NCI-H526 (cell line): ENCODE measurements at places on chromosomes 3 and 15.

- DNase-seq: no peak
Observed at GRCh38 chr3:59456852-59457485, 407.1 kb upstream of the CFAP20DC start.

GRCh38 chr3:23076437-23076836 is 126.7 kb upstream of the UBE2E2 start:
- no peak for DNase-seq

- no peak for DNase-seq
Observed at GRCh38 chr15:75721480-75721922, 8.9 kb upstream of the CSPG4 start.

- DNase-seq: no peak
Observed at GRCh38 chr3:175307642-175308041, 448.5 kb downstream of the NAALADL2 start.

GRCh38 chr3:142858043-142858442 is 30.8 kb downstream of the PCOLCE2 start:
- DNase-seq: peak; percentile 45

GRCh38 chr15:93610944-93611343 is 521.9 kb upstream of the RGMA start:
- DNase-seq: no peak

DNA sequence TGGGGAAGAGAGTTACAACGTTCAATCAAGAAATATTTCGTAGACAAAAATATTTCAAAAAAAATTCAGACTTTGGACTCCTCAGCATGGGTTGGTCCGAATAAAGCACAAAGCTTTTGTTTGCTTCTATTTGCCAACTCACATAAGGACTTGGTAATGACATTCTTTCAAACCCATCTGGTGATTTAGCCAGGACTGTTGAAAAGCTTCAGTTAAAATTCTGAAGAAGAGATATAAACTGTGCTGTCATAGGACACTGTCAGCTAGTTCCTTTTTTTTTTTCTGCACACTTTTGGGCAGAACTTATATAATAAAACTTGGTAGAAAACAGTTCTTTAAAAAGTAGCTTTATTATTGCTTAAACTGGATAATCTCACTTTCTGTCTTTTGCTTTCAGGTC is 660.8 kb upstream of the SGO1 start:
- DNase-seq: no peak

- no peak for DNase-seq
Observed at GRCh38 chr3:111884411-111885018, 25.4 kb downstream of the PHLDB2 start.

- DNase-seq: no peak
Observed at GRCh38 chr3:105829229-105829628, 39.6 kb downstream of the CBLB start.

DNA sequence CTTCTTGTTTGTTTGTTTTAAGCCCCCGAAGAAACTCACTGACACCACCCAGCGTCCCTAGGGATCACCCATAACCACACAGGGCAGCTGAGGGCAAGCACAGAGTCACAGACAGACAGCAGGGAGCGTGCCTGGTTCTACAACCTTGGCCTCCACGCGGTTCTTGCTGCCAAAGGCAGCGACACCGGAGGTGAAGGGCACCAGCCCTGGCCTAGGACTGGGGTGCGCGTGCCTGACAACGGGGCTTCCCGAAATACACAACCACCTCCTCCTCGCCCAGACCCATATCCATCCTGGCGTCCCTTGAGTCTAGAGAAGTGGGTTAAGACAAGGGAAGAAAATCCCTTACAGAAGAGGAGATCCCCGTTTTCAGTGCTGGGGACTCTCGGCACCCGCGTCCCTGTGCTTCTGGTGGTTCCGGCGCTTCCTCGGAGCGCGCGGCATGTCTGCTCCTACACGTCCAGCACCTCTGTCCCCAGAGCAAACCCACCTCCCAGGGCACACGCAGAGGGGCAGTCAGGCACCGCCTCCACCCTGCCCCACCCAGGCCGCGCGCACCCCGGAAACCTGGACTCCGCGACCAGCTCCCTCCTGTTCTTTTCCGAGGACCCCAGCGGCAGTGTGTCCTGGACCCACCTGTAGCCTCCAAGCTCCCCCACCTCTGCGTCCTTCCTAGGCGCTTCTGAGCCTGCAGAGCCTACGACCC is 911 bp downstream of the RFTN1 start:
- no peak for DNase-seq

DNA sequence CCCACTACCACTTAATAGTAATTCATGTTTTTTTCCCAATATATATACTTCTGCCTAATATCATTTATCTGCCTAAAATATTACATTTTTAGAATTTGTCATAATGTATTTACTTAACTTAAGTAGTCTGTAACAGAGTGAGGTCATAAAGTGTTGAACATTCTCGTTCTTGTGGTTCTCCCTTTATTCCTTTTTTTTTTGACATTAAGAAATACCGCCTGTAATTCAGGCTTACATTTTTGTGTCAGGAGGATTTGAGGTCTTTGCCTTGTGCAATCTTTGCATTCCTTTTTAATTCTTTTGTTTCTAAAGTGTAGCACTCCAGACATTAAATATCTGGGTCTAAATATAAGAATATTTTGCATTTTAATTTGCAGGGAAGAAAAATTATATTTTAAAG is 315.4 kb downstream of the PTPRG start:
- DNase-seq: no peak

DNA sequence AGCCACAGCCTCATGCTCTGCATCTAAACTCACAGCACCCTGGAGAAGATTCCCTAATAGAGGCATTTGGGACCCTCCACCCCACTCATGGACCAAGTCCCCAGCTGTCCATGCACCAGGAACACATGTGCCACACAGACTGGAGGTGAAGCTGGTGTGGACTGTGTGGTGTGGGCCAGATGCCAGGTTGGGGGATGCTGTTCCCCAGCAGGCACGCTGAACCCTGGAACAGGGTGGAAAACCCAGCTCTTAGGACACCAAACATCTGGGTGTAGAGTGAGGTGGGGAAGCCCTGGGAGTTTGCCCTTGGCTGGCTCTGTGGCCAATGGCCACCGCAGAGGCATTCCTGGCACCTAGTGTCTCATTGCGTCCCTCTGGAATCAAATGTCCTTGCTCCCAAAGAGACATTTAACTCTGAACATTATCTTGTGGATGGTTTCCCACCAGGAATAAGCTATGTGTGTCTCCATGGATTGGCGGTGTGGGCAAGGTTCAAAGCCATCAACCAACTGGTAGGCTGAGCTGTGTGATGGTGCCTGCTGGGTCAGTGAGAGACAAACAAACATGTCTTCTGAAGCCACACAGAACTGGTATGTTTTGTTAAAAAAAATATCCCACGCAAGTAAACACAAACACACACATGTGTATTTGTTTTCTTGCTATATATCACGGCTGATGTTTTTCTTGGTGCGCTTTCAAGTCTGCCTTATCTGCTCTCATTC is 65.0 kb downstream of the EXOG start:
- no peak for DNase-seq

GRCh38 chr3:72196377-72196929 is 411.5 kb upstream of the PROK2 start:
- DNase-seq: no peak

GRCh38 chr3:63955036-63955650 is 43.0 kb upstream of the SCAANT1 start:
- DNase-seq: no peak

DNA sequence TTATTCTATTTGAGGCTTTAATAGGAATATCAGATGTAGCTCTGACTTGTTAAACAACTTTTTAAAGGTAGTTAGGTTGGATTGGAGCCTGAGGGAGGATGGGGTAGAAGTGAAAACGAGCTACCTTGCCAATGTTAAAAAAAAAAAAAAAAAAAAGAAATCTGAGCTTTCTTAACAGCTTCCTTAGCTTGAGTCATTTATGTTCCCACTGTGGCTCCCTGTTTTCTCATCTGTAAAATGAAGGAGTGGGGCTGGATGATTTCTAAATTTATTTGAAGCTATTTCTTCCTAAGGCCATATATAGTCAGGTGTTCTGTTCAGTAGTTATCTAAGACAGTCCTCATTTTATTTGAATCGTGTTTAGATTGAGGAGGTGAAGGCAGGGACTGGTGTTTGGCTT is 105.7 kb downstream of the EDEM1 start:
- DNase-seq: no peak

DNA sequence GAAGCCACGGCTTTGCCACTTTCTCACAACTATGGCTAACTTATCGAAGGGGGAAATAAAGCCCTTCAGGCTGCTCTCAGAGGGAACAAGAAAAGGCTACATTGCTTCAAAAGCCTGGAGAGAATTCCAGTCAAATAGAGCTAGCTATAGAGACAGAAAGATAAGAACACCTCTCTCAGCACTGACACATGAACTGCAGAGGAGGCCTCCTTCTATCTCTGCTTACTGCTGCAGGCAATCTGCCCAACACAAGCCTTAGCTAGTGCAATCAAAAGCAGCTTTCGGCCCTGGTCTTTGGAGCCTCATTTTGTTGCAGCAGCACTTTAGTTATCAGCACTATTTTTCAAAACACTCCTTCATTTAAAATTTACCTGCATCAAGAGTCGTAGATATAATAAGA is 118.4 kb upstream of the ROBO1 start:
- no peak for DNase-seq

GRCh38 chr15:81118361-81118760 is 15.7 kb upstream of the CFAP161 start:
- DNase-seq: no peak

- DNase-seq: no peak
Observed at GRCh38 chr3:138801792-138802191, 32.9 kb downstream of the PIK3CB start.

DNA sequence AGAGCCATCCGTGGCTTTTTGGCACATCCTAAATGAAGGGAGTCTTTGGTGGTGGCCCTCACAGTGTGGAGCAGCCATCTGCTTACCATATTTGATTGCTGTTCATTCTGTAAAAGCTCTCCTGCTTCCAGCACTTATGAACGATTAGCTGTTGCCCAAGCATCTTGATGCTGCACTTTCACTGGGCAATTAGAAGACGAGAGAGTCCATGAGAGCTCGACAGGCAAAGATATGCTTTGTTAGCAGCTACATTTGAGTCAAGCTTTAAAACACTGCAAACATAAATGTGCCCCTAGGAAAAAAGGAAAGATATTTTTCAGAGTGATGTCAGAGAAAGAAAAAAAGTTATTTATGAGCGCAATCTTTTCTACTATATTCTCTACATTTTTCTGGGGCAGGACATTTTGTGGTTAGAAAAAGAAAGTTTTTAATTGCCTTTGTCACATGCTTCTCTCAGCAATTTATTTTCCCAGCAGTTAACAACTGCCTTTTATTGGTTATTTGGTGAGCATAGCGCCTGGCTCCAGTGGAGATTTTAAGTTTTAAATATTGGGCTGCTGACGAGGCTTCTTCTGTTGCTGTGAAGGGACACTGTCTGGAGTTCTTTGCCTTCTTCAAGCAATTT is 468.4 kb downstream of the C3orf38 start:
- DNase-seq: no peak

- DNase-seq: peak; percentile 28
Observed at GRCh38 chr3:5251196-5251583, 63.7 kb downstream of the EDEM1 start.

DNA sequence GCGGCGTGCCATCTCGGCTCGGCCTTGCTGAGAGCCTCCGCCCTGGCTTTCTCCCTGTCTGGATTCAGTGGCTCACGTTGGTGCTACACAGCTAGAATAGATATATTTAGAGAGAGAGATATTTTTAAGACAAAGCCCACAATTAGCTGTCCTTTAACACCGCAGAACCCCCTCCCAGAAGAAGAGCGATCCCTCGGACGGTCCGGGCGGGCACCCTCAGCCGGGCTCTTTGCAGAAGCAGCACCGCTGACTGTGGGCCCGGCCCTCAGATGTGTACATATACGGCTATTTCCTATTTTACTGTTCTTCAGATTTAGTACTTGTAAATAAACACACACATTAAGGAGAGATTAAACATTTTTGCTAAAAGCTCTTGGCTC is 54.1 kb downstream of the PLXNA1 start:
- no peak for DNase-seq

GRCh38 chr3:177119829-177120228 is 77.5 kb downstream of the TBL1XR1 start:
- no peak for DNase-seq

DNA sequence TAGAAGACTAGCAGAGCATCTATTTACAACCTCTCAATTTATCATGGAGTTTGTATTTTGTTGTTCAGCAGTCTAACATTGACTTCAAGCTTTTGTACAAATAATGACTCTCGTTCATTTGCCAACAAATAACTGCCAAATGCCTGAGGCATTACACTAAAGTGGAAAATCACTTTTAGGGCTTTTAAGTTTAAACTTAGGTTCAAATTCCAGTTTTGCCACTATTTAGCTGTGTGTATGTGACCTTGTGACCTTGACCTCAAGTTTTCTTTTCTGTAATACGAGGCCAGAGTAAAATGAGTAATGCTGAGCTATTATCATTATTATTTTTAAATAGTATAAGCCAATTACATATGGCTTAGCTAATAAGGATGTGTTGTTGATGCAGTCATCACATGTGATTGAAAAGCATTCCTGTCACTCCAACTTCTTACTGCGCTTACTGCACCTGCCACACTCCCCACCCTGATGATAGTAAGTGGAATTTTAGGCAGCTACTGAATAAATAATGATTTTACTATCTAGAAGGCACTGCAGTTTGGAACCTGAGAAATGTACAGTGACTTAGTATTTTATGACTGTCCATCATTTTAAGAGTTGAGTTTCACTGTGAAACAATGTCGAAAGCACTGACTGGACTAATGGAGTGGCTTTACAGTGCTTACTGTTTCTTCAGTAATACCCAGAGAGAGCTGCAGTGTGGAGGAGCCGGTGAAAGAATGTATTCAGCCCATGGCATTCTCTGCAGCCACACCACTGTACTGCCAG is 16.3 kb downstream of the ARL8B start:
- no peak for DNase-seq

DNA sequence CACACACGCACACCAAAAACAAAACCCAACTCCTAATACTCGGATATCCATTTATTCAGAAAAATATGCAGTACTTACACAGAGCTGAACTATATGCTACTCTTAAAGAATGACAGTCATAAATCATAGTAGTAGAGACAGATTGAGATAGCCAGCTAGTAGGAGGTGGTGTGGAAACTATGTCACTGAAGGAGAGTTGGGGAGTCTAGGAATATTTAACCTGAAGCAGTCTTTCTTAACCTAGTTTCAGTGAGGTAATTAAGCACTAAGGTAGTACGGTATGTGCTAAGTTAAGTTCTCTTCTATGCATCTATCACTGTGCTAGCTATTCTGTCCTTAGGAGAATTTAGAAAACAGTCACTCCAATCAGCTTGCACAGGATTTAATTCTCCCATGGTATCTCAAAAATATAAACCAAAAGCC is 54.2 kb downstream of the ANKRD28 start:
- DNase-seq: no peak

DNA sequence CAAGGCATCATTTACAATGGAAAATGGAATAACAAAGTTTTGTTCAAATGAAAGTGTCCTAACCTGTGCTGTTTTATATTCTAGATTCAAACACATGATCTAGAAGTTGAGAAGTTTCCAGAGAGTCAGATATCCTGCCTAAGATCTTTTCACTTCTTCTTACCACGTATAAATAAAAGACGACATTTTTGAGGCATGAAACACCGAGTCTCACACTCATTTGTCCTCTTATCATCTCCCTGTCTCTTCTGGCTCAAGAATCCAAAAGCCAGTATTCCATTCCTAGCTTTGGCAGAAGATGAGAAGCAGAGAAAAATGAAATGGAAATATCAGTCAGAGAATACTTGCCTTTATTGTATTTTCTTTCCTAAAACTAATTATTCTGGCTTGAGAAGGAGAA is 738.6 kb upstream of the NR2F2 start:
- DNase-seq: no peak

- no peak for DNase-seq
Observed at GRCh38 chr3:127886956-127887231, 28.1 kb upstream of the KBTBD12 start.

GRCh38 chr3:10085738-10086137 is 22.3 kb downstream of the FANCD2OS start:
- DNase-seq: no peak

GRCh38 chr3:157465741-157466140 is 29.1 kb downstream of the PTX3 start:
- DNase-seq: no peak
